ENCODE measurements at places on chromosomes 1 and 21.

GRCh38 chr1:152189657-152190442, 30.8 kb upstream of the RPTN start:
- peak; percentile 56 for DNase-seq

DNA sequence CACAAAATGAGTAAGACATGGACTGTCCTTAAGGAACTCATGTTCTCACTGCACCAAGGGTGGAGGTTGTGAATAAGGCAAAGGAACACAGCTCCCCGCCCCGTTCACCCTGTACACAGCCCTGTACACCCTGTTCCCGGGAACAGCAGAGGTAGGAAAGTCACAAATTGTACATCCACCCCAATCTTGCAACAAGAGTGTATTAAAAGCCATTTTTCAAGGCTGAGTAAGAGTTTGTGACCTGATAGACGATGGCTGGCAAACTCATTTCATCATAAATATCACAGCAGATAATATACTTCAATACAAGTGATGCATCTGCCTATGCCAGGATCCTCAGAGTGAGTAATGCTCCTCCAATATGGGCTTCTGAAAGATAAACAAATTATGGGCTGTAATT, 52.5 kb upstream of the CAMK1G start:
- DNase-seq, result no peak

GRCh38 chr1:9326596-9326995, 33.9 kb downstream of the SPSB1 start:
- no peak for DNase-seq

DNA sequence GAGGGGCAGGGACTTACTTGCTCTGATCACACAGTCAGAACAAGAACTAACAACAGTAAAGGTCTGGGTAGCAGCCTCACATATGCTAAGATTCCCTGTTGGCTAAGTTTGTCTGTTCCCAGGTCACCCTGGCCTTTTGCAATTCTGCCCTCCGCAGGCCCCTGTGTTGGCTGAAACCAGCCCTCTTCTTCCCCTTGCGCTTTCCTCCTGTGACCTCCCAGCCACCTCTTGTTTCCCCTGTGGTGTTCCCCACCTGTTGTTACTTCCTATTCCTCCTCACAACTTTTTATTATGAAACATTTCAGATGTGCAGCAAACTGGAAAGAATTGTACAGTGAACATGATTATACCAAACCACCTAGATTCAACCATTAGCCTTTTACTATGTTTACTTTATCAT, 23.4 kb downstream of the MAPKAPK2 start:
- DNase-seq, result no peak

DNA sequence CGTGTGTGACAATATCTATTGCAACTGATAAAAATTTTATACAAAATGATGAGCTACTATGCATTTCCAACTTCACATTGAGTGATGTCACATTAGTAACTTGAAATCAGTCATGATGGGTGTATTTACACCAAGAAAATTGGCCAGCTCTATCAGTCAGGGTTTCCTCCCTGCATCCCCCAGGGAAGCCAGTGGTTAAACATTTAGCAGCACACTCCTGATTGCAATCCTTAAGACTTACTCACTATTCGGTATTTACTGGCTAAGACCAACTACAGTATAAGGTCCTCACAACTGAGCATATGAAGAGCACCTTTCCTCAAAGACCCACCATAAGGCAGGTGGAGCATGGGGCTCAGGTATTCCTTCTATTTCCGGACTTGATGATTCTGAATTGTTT, 41.3 kb upstream of the PTGFRN start:
- DNase-seq, result no peak

- no peak for DNase-seq
Measured at GRCh38 chr1:43288058-43288784, 2.8 kb upstream of the C1orf210 start.

- no peak for DNase-seq
Measured at GRCh38 chr1:154198756-154199562, 7.1 kb upstream of the TPM3 start.

- no peak for DNase-seq
Measured at GRCh38 chr1:18072066-18072465, 35.5 kb upstream of the IGSF21 start.

DNA sequence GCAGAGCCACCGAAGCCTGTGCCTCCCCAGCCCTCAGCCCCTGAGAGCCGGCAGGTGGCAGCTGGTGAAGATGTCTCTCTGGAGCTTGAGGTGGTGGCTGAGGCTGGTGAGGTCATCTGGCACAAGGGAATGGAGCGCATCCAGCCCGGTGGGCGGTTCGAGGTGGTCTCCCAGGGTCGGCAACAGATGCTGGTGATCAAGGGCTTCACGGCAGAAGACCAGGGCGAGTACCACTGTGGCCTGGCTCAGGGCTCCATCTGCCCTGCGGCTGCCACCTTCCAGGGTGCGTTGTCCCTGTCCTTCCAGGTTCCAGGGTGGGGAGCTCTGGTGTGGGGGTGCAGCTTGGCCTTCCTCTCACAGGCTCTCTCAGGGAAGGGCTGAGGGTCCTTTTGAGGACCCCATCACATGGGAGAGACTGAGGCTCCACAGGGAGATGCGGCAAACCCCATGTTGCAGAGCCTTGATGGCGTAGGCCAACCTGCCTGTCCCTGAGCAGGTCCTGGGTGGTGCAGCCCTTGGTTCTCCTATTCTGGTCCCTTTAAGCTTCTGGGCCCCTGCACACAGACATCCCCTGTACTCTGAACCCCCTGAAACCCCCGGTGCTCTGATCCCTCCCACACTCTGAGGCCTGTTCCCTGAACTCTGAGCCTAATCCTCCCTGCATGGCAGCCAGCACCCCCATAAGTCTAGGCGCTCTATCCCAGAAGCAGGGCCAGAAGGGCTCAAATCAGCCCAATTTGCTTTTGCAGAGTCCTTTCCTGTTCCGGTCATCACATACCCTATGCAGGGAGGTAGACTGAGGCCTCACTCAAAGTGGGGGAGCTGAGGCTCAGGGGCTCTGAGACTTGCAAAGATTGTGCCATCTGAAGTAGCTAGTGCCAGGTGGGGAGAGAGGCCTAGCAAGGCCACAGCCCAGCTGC, 88.5 kb downstream of the TRIM11 start:
- DNase-seq, result no peak

DNA sequence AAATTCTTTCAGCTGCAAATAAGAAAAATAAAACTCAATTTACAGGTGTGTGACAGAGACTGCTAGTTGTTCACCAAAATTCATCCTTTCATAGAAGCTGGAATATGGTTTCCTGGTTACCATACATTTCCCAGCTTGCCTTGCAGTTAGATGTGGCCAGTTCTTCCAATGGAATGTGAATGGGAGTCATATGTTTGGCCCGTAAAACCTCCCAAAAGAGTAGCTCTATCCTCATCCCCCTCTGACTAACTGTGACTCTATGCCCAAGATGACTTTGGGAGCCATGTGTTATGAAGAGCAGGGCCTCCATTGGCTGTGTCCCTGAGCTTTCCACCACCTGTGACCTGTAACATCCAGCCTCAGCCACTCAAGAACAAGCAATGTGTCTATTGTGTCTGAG, 90.6 kb upstream of the NGF start:
- DNase-seq, result no peak

DNA sequence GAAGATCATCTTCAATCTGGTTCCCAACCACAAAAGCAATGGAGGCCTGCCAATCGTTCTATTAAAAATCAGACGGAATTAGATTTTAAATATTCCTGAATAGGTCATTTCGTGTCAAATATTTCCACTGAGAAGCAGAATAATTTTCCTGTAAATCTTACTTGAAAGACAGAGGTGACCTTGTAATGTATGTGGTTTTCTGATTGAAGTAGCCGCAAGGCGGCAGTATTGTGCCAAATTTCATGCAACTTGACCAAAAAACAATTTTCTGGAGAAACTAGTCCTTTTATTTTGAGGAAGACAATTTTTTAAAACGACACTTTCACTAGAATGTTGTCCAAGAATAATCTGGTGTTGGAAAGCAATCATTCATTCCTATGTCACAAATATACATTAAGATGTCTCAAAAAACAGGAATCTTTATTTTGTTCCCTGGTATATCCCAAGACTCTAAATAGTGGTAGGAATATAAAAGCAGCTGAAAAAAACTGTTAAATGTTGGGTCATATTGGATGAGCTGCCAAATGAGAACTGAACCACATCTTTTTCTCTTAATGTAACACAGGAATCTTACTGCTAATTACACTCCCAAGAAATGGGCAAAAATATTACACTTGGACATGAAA, 33.6 kb downstream of the SPAG17 start:
- no peak for DNase-seq

Data from activated CD4-positive, alpha-beta T cell treated with anti-CD3 and anti-CD28 coated beads for 24 hours (primary cell).